Activated CD4-positive, alpha-beta memory T cell treated with anti-CD3 and anti-CD28 coated beads for 36 hours (primary cell): ENCODE measurements at places on chromosomes 1 and 21. TPM values are rescaled to one million over a fixed set of nuclear protein-coding genes. Genes with fewer than 3 reads are reported as not detected.

DNA sequence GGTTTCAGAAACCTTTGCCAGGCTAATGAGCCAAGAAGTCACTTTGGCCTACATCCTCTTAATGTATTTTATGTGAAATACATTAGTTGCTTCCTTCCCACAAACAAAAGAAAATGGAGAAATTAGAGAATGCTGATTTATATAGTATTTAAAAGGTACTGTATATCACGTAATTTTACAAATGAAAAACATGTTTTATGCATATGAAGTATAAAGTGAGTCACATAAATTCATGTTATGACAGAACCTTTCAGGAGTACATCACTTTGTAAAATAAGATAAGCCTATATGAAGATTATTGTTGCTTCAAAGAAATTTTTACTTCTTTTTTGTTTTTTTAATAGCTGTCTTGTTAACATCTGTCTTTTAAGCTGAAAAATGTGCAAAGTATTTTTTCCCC is 4.6 kb downstream of the DR1 start:
- no peaks in the 10 kb centered on the region for H3K27me3 ChIP-seq
- no peak overlapping the region for H3K27ac ChIP-seq
- peaks cover 46% of the 10 kb centered on the region for H3K4me1 ChIP-seq

- H3K27me3 ChIP-seq = no peaks in the 10 kb centered on the region
- H3K27ac ChIP-seq = no peak overlapping the region
- no peaks in the 10 kb centered on the region for H3K4me1 ChIP-seq
- peaks cover 2% of the 10 kb centered on the region for H3K36me3 ChIP-seq
- no peak overlapping the region for H3K4me3 ChIP-seq
Observed at GRCh38 chr1:2358651-2359640, 32.4 kb downstream of the MORN1 start.

- peaks cover 21% of the 10 kb centered on the region for H3K4me1 ChIP-seq
- H3K27me3 ChIP-seq = no peaks in the 10 kb centered on the region
- peak within 1 kb of the TSS; percentile 49 for H3K27ac ChIP-seq
- H3K4me3 ChIP-seq = peak within 1 kb of the TSS; percentile 73
Observed at GRCh38 chr1:36323636-36324352, at the start of gene EVA1B. Gene EVA1B (minus strand): TSS chr1:36323645. CDS start chr1:36323037, 608 bp downstream.

GRCh38 chr1:76607717-76608116 is 259.6 kb upstream of the ST6GALNAC5 start:
- H3K36me3 ChIP-seq = no peaks in the 10 kb centered on the region
- no peak for DNase-seq
- no peaks in the 10 kb centered on the region for H3K4me1 ChIP-seq
- no peak overlapping the region for H3K27ac ChIP-seq
- H3K4me3 ChIP-seq = no peak overlapping the region
- no peaks in the 10 kb centered on the region for H3K27me3 ChIP-seq

DNA sequence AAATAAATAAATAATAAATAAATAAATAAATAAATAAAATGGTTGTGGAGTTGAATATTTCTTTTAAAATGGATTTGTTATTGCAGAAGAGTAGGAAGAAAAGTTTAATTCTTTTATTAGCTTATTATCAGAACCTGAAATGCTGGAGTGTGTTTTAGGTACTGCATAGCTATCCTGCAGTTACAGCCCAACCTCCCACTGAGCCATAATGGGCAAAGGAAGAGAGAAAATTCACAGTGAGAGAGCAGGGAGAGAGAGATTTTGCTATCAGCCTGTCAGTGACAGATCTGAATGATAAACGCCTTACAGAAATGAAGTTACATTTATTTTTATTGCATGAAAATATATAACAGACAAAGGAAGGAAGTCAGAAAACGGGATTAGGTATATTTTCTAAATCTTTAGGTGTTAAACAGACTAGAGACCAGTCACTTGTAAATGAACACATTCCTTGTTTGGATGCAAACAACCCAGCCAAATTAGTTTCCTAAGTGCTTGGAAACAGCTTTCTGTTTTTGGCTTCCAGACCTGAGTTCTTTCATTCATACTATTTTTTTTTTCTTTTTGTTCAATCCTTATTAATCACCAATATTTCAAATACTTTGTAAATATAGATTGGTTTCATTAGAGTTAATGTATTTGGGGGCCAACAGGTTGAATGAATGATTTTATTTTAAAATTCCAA is 425.3 kb downstream of the USP25 start:
- no peaks in the 10 kb centered on the region for H3K36me3 ChIP-seq
- no peaks in the 10 kb centered on the region for H3K4me1 ChIP-seq
- no peaks in the 10 kb centered on the region for H3K27me3 ChIP-seq
- no peak overlapping the region for H3K27ac ChIP-seq
- H3K4me3 ChIP-seq = no peak overlapping the region

- H3K4me3 ChIP-seq = no peak overlapping the region
- DNase-seq = no peak
- no peaks in the 10 kb centered on the region for H3K27me3 ChIP-seq
- H3K36me3 ChIP-seq = no peaks in the 10 kb centered on the region
- no peak overlapping the region for H3K27ac ChIP-seq
Observed at GRCh38 chr1:200336101-200336845, 73.6 kb downstream of the ZNF281 start.

OR2T6 gene
- not detected for total RNA-seq

KCTD3 gene
- 1.3 TPM for total RNA-seq

LRRC38 gene
- total RNA-seq = not detected

AGL gene
- total RNA-seq = 19.0 TPM

DNA sequence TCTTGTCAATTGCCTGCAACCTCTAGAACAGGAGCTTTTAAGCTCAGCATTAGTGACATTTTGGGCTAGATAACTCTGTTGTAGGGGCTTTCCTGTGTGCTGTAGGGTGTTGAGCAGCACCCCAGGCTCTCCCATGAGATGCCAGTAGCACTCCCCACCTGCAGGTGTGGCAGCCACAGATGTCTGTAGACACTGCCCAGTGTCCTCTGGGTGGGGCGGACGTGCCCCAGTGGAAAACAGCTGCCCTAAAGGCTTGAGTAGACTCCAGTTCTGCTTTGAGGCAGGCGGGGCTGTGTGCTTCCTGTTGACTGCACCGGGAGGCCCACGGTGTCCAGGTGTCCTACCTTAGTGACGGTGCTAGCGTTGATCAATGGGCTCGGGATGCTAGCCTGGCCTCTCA is 16.9 kb upstream of the PWP2 start:
- H3K4me1 ChIP-seq = peaks cover 59% of the 10 kb centered on the region
- H3K27me3 ChIP-seq = no peaks in the 10 kb centered on the region
- H3K4me3 ChIP-seq = no peak overlapping the region
- no peak for DNase-seq

- peaks cover 21% of the 10 kb centered on the region for H3K36me3 ChIP-seq
- no peak overlapping the region for H3K4me3 ChIP-seq
- H3K4me1 ChIP-seq = no peaks in the 10 kb centered on the region
- DNase-seq = no peak
Observed at GRCh38 chr1:212879947-212880690, 22.0 kb downstream of the FLVCR1 start.

- H3K27me3 ChIP-seq = no peaks in the 10 kb centered on the region
- H3K36me3 ChIP-seq = peaks cover 64% of the 10 kb centered on the region
- peak overlapping the region; percentile 86 for H3K27ac ChIP-seq
- peak; percentile 67 for DNase-seq
Observed at GRCh38 chr1:151846062-151846568, 6.5 kb upstream of the C2CD4D start.

- DNase-seq = no peak
- no peak overlapping the region for H3K27ac ChIP-seq
- no peak overlapping the region for H3K4me3 ChIP-seq
- peaks cover 19% of the 10 kb centered on the region for H3K27me3 ChIP-seq
Observed at GRCh38 chr21:36741506-36741905, 42.6 kb downstream of the SIM2 start.

GRCh38 chr21:29232530-29233255 is 66.0 kb upstream of the BACH1 start:
- no peak for DNase-seq
- H3K27ac ChIP-seq = peak overlapping the region; percentile 10
- H3K4me1 ChIP-seq = peaks cover 50% of the 10 kb centered on the region
- H3K4me3 ChIP-seq = no peak overlapping the region
- H3K27me3 ChIP-seq = peaks cover 24% of the 10 kb centered on the region
- no peaks in the 10 kb centered on the region for H3K36me3 ChIP-seq

GRCh38 chr1:60872426-60873054 is 209.8 kb upstream of the NFIA start:
- no peaks in the 10 kb centered on the region for H3K36me3 ChIP-seq
- H3K27me3 ChIP-seq = peaks cover 11% of the 10 kb centered on the region
- no peaks in the 10 kb centered on the region for H3K4me1 ChIP-seq

USH2A gene
- not detected for total RNA-seq

DNA sequence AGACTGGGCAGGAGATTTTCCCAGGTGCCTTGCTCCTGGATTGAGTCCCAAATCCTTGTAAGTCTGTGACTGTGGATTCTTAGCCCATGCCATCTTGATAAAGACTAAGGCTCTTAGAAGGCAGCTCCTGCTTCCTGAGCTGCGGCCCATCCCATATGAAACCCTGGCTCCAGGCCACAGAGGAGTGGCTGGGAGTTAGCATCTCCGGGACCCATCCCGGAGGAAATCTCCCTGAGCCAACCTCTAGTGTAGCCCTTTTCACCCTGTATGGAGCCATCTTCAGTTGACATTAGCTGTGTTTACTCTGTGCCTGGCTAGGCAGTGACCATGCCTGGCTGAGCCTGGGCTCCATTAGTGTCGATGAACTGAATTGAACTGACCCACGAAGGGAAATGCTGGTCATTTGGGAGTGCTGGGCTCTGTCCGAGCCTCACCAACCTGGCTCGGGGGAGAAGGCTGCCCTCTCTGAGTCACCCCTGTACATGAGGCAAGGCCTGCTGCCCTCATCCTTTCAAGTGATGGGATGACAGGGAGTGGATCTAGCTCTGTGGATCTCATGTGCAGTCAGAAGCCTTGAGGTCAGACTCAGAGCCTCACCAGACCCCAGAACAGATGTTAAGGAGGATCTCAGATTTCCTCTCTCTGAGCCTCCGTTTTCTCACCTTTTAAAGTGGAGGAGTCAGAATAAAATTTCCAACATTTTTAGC is 37.5 kb downstream of the LGR6 start:
- H3K27ac ChIP-seq = no peak overlapping the region
- H3K4me3 ChIP-seq = no peak overlapping the region
- DNase-seq = no peak
- H3K4me1 ChIP-seq = peaks cover 16% of the 10 kb centered on the region
- H3K36me3 ChIP-seq = no peaks in the 10 kb centered on the region

DNA sequence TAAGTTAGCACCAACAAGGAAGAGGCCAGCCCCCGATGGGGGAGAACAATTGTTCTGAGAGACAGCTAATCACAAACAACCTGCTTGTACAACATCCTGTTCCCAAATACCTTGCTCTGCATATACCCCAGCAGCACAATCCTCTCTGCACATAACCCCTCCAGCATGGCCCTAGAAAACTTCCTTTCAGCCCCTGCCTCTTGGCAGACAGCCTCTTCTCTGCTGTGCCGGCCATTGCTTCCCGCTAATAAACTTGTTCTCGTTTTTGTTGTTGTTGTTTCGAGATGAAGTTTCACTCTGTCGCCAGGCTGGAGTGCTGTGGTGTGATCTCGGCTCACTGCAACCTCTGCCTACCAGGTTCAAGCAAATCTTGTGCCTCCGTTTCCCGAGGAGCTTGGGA is 392.7 kb downstream of the SMYD3 start:
- no peak overlapping the region for H3K4me3 ChIP-seq
- peaks cover 11% of the 10 kb centered on the region for H3K4me1 ChIP-seq
- H3K27ac ChIP-seq = no peak overlapping the region
- no peak for DNase-seq

DNA sequence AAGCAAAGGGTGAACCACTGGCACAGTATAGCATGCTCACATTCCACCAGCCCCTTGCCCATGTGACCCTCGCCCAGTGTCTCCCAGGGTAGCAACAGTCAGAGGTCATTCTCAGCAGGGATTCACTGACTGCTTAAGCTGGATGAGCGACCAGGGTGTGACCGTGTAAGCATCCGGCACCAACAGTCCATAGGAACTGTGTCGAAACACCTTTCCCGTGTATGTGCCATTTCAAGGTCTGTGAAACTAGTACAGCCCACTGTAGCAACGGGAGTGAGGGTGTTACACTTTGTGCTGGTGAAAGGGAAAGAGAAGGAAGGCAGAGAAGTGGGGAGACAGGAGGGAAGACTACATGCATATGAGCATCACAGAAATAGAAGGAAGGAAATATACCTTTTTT is 10.8 kb downstream of the PIK3C2B start:
- no peaks in the 10 kb centered on the region for H3K27me3 ChIP-seq
- H3K4me3 ChIP-seq = no peak overlapping the region
- DNase-seq = no peak
- peaks cover 59% of the 10 kb centered on the region for H3K4me1 ChIP-seq
- peaks cover 10% of the 10 kb centered on the region for H3K36me3 ChIP-seq

DNA sequence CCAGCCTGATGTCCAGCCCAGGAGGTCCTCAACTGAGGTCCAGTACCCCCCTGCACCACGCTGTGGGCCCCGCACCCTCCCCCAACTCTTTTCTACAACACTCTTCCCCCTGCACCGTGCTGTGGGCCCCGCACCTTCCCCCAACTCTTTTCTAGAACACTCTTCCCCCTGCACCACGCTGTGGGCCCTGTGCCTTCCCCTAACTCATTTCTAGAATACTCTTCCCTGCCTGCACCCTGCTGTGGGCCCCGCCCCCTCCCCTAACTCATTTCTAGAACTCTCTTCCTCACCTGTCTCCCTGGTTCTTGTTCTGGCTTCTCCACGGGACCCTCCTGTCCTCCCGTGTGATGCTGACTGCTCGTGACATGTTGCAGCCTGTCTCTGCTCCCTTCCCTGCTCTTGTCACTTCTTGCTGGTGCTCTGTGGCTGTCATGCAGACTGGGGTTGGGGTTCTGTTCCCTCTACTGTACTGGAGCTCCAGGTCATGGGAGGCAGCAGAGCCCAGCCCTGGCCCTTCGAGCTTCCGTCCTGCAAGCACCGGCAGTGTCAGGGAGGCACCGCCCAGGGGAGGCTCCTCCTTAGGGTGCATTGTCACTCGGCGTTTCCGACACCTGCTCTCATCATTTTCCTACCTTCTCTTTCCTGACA is 160.1 kb upstream of the COL6A1 start:
- DNase-seq = peak; percentile 22
- no peak overlapping the region for H3K4me3 ChIP-seq
- H3K4me1 ChIP-seq = peaks cover 47% of the 10 kb centered on the region
- no peak overlapping the region for H3K27ac ChIP-seq

GRCh38 chr1:203660931-203661484 is 34.4 kb downstream of the ATP2B4 start:
- peak overlapping the region; percentile 29 for H3K27ac ChIP-seq
- no peaks in the 10 kb centered on the region for H3K36me3 ChIP-seq
- no peak for DNase-seq
- H3K27me3 ChIP-seq = no peaks in the 10 kb centered on the region
- peaks cover 64% of the 10 kb centered on the region for H3K4me1 ChIP-seq

DNA sequence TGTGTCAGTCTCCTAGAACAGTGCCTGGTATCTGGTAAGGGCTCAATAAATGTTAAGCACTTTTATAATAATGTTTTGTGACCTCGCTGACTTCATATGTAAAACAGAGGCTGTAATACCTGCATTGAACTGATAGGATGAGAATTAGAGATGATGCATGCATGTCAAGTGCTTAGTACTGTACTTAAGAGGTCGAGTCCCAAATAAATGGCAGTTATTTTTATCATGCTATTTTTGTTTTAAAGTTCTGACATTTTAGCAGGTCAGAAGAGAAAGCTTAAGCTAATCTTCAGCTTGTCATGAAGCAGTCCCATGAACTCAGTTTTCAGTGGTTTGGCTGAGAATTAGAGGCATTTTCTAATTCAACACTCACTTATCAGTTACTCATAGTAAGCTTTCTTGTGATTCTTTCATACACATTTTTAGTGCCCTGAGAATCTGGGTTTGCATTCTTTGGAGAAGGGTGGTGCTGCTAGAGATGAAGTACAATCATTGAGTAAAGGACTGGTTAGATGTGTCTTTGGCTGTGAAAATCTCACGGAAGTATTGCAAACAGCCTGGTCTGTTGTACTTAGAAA is 75.7 kb upstream of the RAVER2 start:
- no peak overlapping the region for H3K4me3 ChIP-seq
- no peak overlapping the region for H3K27ac ChIP-seq
- no peak for DNase-seq
